ENCODE measurements at places on chromosomes 13 and 19. TPM values are rescaled to one million over a fixed set of nuclear protein-coding genes. Genes with fewer than 3 reads are reported as not detected.

The TNFSF9 gene
- total RNA-seq, result 0.45 TPM

The SIAH3 gene
- not detected for total RNA-seq

The OR7C1 gene
- total RNA-seq, result 0.06 TPM

The KIR3DL1 gene
- not detected for total RNA-seq

The RFPL4AL1 gene
- not detected for total RNA-seq

The UTP14C gene
- 16.2 TPM for total RNA-seq

Data from esophagus muscularis mucosa (tissue), 4 donors.